Fibroblast of villous mesenchyme (primary cell): ENCODE measurements at places on chromosomes 4 and X.

GRCh38 chrX:150913511-150913910, 15.0 kb upstream of the CD99L2 start:
- peak; percentile 42 for DNase-seq

DNA sequence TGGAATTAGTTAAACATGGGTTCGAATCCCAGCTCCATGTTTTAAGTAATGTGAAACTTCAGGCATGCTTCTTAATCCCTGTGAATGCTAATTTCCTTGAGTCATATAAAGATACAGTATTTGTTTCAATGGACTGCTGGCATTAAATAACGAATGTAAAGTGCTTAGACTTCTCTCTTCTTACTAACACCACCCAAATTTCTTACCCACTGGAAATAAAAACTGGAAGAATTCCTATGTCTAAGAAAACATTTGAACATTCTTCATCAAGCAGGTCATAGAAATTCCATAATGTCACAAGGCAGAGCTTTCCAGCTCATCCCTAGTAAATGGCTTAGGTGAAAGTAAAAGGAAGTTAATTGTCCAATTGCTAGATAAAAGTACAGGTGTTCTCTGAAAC, 172.5 kb downstream of the ANK2 start:
- no peak for DNase-seq

GRCh38 chrX:153863251-153863991, 22.6 kb downstream of the L1CAM start:
- DNase-seq = no peak

DNA sequence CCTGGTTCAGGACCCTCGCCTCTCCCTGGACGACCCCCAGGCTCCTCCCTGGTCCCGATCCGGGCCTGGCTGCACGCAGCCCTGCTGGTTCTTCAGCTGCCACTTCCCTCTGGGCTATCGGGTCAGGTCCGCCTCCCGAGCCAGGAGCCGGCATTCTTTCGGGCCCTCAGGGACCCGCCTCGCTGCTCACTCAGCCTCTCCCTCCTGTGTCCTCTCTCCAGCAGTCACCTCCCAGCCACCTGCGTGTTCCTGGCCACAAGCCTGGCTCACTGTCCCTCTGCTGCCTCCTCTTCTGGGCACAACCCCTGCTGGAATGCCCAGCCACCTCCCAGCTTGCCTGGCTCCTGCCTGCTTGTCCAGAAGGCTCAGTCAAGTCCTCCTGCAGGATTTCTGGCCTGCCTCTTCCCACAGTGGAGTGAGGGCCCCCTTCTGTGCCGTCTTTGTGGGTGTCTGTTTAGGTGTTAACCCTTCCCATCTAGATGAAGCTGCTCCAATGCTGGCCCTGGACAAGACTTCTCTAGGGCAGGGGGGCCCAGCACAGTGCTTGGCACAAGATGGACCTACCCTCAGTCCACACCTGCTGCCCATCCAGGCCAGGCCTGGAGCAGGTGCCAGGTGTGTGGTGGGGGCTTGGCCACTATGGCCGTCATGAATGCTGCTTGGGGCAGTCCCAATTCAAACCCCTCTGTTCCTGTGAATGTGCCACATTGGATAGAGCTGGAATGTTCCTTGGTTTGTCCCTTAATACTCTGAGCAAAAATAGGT, 2.2 kb downstream of the WFS1 start:
- DNase-seq = no peak

DNA sequence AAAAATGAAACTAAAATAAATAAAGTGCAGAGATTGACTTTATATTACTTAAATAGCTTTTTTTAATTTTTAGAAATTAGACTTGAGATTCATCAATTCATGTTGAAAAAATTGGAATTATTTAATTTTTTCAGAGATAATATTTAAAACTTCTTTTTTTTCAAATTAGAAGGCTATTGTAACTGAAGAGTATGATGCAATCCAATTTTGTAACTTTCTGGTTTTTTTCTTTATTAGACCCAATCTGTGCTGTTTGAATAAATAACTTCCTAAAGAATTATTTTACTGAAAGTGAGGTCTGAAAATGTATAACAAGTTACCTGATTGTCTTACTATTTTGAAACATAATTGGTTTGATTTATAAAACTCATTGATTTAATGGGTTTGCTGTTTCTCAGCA, 200.9 kb downstream of the MAD2L1 start:
- DNase-seq = no peak
